ENCODE measurements at places on chromosomes 5 and 9.

DNA sequence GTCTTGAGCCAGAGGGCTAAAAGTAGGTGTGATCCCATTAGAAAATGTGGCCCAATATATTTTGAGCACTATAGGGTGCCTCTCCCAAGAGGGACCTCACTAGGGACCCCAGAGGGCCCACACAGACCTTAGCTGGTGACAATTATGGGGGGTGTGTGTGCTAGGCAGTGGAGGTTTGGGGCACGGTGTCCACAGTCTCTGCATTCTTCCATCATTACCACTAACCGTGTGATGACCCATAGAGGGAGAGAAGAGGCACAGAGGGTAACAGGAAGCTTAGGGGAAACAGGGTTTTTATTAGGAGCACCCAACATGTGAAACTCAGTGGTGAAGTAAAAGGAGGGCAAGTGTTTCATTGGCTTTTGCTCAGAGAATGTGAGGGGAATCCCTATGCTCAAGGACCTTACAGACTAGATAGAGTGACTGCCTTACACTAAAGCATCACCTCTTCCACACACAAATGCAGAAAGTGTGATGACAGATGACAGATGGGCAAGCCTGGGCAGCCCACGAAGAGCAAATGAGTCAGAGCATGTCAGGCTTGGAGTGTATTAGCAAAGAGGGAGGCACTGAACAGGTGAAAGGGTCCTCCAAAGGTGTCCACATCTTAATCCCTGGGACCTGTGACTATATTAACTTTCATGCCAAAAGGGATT lies 2.5 kb upstream of the ACTL7A start:
- no peak for DNase-seq

GRCh38 chr5:172570594-172571334 lies 70.3 kb upstream of the NEURL1B start:
- DNase-seq: no peak

- DNase-seq: peak; percentile 26
Observed at GRCh38 chr5:69213513-69214215, 21.0 kb upstream of the CDK7 start.

- no peak for DNase-seq
Observed at GRCh38 chr5:115496936-115497576, 47.5 kb downstream of the FEM1C start.

- peak; percentile 23 for DNase-seq
Observed at GRCh38 chr5:139763930-139764791, 31.4 kb upstream of the PSD2 start.

- peak; percentile 7 for DNase-seq
Observed at GRCh38 chr5:54873691-54874090, 111.7 kb downstream of the ESM1 start.

GRCh38 chr9:2174306-2174705 lies 159.2 kb downstream of the SMARCA2 start:
- DNase-seq: no peak

DNA sequence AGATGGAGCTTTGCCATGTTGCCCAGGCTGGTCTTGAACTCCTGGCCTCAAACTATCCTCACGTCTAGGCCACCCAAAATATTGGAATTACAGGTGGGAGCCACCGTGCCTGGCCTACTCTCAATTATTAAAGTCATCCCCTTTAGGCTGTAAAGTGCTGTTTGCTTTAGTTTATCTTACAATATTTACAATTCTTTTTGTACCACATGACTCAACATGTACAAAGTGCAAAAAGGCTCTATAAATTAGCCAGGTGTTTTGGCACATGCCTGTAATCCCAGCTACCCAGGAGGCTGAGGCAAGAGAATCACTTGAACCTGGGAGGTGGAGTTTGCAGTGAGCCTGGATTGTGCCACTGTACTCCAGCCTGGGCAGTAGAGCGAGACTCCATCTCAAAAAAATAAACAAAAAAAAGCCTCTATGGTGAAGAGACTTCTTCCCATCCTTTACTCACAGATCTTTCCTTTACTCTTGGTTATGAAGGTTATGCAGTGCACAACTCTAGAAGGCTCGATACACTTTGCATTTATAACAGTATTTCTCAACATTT lies 28.5 kb upstream of the MLLT3 start:
- DNase-seq: no peak

- DNase-seq: no peak
Observed at GRCh38 chr9:34594177-34594576, 4.7 kb upstream of the CNTFR start.

GRCh38 chr9:109064963-109065702 lies 51.8 kb upstream of the CTNNAL1 start:
- peak; percentile 13 for DNase-seq

- DNase-seq: no peak
Observed at GRCh38 chr5:114316167-114316566, 45.7 kb upstream of the KCNN2 start.

- DNase-seq: no peak
Observed at GRCh38 chr5:179146277-179146676, 86.1 kb downstream of the ZNF354C start.
